ENCODE measurements at places on chromosomes 7 and 10.

DNA sequence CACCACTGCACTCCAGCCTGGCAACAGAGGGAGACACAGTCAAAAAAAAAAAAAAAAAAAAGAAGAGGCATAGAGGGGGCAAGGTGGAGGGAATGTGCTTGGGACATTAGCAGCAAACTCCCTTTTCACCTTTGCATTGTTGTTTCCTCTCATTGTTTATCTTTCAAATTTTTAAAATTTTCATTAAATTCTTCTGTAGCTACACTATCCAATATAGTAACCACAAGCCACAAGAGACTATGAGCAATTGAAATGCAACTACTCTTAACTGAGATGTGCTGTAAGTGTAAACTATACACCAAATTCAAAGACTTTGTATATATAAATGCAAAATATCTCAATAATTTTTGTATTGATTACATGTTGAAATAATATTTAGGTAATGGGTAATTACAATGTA lies 43.4 kb downstream of the EBLN1 start:
- no peak for DNase-seq

- no peak for DNase-seq
Observed at GRCh38 chr7:38070718-38071117, 107.3 kb upstream of the STARD3NL start.

DNA sequence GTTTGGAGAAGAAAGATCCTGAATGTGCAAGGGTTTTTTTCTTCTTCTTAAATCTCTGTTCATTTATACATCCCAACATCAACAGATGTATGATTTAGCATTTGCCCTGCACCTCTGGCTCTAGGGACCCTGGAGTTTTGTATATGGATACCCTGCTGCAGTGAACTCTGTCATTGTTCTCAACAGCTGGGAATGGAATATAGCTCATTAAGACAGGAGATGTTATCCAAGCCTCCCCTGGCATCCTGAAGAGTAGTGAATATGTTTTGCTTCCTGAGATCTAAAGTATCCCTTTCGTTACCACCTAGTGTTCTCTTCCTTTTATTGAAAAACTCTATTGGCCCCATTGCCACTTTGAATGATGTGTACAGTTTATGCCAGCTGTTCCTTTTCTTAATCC lies 275.9 kb downstream of the EXOC4 start:
- no peak for DNase-seq

DNA sequence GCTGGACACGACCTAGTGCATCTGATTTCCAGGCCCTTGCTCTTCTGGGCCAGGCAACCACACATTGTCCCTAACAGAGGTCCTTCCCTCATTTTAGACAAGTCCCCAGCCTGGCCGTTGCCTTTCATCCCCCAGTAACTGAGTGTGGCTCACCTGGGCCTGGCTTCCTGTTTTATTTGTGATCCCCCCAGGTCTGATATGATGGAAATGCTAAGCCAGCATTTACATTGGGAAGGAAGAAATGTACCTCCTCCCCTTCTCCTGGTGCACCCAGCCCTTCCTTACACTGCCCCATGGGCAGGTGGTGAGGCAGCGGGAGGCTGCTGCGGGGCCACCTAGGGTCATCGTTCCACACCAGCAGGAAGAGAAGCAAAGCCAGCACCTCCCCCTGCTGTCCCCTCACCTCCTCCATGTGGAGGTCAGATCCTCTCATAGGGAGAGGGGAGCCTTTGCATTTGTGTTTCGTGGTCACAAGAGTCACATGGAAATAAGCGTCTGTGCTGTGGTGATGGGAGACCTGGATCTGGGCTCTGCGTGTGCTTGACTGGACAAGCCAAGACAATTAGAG lies 108.8 kb downstream of the GLRX3 start:
- DNase-seq, result no peak

DNA sequence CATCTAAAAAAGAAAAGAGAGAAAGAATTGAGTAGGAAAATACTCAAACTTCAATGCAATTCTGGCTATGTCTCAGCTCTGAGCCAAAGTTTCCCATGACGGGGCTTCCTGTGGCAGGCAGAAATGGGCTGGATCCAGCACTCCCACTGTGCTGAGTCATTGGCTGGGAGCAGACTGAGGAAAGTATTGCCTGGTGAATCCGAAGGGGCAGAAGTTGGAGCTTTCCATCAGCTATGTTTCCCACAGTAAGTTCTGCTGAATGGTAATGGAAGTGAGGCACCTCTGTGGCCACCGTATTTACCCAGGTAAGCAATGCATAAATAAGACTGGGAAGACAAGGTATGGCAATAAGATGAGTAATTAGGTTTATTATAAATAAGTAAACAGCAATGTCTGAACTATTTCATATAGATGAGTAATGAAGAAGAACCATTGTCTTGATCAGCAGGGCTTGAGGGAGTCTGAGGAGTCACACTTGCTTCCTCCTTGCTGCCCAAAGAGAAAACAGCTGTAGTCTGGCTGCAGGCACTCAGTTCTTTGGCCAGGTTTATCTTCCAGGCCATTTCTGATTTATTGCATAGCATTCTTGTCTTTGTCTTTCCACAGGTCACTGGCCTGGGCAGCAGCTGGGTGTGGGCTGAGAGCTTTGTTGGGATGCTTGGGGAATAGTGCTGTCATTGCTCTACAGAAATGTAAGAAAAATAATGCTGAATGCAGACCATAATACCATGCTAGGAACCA lies 255.3 kb downstream of the DNAJB9 start:
- no peak for DNase-seq

DNA sequence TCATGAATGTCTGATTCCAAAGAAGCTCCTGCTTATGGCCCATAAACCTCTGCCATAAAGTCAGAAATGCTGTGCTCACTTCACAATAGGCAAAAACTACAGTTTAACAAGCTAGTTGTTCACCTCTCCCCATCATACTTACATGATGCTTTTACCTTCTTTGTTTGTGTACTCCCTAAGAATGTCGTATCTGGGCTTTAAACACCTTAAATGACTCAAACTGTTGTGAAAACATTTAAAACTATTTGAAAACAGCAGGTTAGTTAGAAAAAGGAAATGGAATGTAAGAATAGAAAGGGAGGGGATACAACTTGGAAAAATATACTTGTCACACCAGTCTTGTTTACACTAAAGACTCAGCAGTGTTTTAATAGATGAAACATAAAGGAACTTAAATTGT lies 128.2 kb upstream of the AGR3 start:
- DNase-seq, result no peak

DNA sequence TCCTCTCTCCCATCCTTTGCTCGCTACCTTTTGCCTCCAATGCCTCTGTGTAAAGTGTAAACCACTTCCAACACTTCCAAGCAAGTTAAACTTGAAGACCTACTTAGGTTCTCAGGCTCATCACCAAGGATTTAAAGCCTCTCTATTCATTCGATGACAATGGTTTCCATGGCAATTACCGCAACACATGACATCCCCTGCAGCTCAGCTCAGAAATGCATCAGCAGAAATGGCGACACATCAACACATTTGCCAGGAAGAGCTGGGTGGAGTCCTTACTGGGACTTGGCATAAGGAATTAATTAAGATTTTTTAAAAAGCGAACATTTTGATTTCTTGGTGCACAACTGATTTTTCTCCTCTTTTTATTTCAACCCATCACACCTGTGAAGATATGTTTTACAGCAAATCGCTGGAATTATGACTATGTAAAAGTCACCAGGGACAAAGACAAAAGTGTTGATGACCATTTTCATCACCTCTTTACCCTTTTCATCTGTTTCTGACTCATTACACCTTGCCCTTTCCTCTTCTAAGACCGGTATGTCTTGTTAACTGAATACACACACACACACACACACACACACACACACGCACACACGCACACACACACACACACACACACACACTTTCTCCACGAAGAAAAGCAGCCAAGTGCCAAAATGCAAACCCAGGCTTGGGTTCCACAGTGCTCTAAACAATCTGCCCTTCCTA lies 453.4 kb upstream of the CELF2 start:
- DNase-seq, result no peak

DNA sequence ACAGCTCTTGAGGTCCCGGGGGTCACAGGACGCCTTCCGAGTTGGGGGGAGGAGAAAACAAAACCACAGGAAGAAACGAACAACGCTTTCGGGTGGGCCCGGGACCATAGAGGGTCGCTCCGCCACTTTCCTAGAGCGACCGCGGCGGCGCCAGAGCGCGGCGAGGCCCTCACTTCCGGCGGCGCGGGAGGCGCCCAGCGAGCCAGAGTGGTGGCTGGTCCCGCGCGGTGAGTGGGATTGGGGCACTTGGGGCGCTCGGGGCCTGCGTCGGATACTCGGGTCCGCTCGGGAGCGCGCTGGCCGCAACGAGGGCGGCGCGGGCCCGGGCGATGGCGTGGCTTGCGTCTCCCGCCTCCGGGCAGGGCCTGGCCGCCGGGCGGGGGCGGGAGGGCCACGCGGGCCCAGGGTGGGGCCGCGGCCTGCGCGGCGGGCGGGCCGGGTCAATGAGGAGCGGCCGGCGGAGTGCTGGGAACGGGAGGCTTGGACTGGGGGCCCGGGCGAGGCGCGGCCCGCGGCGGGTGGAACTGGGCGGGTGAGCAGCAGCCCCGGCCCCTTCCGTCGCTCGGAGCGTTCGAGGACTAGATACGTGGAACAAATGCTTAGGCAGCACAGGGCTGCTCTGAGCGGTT lies at the start of gene ZNF22:
Gene ZNF22 (plus strand): TSS at position 172 of the 629 bp plus-strand sequence. CDS start 2,446 bp downstream, outside the sequence.
- no peak for DNase-seq

DNA sequence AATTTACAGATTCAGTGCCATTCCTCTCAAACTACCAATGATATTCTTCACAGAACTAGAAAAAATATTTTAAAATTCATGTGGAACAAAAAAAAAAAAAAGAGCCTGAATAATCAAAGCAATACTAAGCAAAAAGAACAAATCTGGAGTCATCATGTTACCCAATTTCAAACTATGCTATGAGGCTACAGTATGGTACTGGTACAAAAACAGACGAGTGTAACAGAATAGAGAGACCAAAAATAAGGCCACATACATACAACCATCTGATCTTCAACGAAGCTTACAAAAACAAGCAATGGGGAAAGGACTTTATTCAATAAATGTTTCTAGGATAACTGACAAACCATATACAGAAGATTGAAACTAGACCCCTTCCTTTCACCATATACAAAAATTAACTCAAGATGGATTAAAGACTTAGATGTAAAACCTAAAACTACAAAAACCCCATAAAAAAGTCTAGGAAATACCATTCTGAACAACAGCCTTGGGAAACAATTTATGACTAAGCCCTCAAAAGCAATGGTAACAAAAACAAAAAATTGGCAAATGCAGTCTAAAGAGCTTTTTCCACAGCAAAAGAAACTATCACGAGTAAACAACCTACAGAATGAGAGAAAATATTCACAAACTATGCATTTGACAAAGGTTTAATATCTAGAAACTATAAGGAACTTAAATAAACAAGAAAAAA lies 207.7 kb downstream of the PTN start:
- DNase-seq, result no peak

DNA sequence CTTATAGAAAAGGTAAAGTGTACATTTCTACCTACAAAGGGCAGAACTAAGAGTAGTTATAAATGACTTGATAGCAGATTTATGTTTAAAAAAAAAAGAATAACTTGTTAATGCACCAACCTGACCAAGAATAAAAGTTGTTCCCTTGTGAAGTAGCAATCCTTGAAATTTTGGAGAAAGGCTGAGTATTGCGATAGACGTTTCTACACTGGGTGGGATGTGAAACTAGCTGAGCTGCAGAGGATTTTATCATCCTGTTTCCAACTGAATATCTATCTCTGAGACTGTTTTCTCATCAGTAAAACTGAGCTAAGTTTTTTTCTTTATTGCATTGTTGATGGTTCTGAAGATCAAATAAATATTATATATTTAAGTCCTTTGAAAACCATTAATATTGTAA lies 14.6 kb downstream of the MDFIC start:
- DNase-seq, result no peak

- no peak for DNase-seq
Observed at GRCh38 chr10:84355106-84355505, 26.7 kb downstream of the CCSER2 start.

DNA sequence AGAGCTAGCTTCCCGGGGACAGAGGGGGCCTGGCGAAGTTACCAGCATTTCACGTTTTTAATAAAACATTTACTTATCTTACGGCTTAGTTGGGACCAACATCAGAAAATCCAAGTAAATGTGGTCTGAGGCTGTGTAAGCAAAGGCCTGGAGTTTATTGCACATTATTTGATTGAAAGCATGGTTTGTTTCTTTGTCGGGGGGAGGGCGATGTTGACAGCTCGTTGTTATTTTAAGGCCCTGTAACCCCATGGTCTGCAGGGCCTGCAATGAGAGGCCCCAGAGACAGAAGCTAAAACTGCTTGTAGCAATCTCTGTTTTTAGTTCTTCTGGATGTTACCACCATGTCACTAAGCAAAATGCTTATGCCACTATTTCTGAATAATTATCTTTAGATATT lies 88.9 kb downstream of the MYOF start:
- DNase-seq, result no peak

GRCh38 chr10:43255634-43256431 lies 11.0 kb downstream of the RASGEF1A start:
- no peak for DNase-seq

DNA sequence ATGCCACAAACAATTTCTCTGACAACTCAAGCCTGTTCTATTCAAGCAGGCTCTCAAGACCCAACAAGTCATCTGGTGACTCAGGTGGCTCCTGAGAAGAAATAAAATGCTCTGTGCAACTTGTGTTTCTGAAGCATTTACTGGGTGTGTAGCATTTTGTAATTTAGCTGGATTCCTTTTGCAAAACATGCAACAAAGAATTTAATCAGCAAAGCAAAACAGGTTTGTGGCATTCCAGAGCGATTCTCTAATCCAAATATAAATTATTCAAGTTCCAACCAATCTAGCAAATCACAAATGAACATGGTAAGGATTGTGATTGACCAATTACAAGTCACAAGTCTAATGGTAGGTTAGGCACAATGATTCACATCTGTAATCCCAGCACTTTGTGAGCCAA lies 39.8 kb upstream of the C10orf67 start:
- no peak for DNase-seq

DNA sequence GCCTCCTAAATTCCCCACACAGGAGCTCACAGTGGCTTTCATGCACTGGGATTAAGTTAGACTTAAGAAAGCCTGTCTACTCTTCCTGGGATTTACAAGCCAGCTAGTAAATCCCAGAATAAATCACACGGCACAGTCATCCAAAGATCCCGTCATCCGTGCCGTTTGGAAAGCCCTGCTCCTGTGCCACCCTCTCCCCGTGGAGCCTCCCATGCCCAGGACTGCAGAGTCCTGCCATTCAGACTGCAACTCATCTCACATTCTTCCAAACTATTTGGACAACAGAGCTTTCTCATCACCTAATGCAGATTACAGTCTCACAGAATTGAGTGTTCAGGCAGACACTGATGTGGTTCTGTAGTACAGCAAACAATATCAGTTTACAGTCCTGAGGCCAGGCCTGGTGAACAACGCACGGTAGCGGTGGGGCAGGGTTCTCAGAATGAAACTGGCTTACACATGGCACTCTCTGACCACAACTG lies 166.5 kb downstream of the EGFR start:
- DNase-seq, result no peak

- no peak for DNase-seq
Observed at GRCh38 chr7:36984710-36985312, 260.5 kb upstream of the AOAH start.

DNA sequence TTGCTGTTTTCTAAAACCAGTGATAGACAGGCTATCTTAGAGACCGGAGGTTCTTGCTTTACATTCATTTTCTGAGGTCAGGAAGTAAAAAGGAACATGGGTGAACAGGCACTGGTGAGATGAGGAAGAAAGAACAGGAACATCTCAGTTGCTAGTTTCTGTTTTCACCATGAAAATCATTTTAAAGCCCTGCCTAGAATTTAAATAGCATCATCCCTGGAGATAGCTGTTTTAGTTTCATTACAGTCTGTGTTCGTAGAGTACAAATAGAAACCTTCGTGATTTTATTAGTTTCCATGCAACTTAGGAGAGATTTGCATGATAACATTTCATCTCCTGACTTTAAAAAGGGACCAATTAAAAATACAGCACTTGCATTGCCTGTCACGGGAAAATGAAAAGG lies 14.7 kb downstream of the KCNMA1 start:
- DNase-seq, result no peak

Data from cortex of kidney (tissue), 1 donor.